ENCODE measurements at places on chromosomes 6 and 20.

DNA sequence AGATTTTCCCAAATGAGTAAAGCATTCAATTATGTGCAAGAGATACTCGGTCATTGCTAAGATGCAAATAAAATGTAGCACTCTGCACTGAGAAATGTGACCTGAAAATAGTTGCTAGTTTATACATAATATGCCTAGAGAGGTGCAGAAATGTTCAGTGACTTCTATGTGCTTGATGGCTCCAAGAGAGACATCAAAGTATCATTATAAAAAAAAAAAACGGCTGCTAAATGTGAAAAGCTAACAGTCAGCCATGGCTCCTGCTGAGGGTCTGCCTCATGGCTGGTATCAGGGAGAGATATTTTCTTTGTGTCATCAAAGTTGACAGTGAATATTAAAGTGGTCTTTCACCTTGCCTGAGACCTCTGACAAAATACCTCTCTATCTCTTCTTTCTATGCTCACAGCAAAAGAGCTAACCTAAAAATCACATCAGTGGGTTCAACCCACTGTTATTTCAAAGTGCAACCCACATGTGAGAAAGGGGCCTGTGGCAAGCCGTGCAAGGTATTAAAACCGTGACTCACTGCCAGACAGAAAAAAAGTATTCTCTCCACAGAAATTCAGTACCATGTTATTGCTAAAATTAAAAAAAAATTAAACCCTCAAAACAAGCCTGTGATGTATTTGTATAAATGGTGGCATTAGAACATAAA lies 259.0 kb downstream of the HIVEP2 start:
- DNase-seq, result no peak

GRCh38 chr6:46969206-46969605 lies 47.5 kb upstream of the ADGRF5 start:
- no peak for DNase-seq

DNA sequence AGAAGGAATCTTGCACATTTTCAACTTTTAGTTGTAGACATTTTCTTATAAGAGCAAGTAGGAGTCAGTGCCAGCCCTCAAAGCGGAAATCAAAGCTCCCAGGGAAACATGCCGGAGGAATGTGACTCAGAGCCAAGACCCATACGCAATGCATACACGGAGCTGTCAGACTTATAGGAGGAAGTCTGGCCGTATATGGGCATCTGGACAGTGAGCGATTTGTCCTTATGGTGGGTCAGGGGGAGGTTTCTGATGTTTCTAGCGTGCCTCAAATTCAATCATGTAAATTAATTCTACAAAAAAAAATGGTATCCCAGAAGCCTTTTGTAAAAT lies 3.6 kb upstream of the CCN2 start:
- no peak for DNase-seq

DNA sequence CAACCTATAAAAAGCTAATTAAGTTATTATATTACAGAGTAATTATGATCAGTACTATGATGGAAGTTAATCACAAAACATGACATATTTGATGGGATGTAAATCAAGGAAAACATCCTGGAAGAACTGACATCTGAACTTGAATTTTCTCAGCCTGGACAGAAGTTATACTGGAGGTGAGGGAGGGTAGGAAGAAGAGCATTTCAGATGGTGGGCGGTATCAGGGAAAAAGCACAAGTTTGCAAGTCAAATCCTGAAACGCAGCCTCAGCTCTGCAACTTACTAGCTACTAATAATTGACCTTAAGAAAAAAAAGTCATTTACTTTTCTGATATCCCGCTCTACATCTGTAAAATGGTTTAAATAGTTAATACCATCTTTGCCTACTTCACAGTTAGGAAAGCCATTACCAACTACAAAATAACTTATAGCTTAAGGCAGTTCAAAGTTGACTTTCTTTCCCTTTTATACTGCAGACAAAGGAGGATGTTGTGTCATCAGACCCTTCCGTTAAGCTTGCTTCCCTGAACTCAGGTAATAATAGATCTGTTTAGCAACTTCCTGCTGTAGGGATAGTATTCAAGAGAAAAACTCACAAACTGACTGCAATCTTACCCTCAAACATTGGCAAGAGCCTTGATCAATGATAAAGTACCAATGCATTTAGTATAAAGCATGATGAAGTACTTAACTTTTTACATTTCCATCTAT lies 21.0 kb downstream of the NOL7 start:
- no peak for DNase-seq

DNA sequence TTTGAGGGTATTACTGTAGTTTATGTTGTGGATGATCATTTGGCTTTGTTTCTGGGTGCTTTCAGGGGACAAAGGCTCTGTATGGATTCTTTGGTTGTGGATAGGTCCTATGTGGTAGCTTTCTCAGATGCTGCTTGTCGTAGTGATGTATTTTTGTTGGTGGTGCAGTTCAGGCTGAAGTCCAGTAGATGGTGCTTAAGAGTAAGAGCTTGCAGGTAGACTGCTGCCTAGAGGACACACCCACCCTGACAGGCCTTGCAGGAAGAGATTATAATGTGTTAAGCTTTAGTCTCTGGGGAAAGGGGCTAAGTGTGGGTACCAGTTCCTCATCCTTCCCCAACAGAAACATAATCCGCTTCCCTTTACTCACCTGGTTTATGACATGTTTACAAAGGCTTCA lies 62.6 kb upstream of the ADGRB3 start:
- DNase-seq, result no peak

DNA sequence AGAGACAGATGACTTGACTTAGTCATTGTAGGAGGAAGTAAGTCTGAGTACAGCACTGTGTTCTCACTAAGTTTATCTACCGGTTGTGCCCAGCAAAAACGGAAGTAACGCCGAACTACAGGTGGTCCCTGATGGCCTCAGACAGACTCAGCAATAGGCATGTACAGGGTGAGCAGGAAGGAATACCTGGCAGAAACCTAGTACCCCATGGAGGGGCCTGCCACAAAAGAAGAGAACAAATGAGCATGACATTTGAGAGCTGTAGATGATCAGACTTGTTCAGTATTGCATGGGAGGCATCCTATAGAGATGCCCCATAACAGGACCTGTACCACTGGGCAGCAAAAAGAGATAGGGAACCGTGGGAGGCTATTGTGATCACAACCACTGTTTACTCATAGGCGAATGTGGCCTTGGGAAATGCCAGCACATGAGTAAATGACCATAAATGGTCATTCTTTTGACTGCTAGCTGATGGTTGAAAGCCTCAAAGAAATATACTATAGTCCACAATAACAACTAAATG lies 106.4 kb upstream of the TAB2 start:
- DNase-seq, result no peak

- DNase-seq, result no peak
Measured at GRCh38 chr20:47481330-47482216, 20.1 kb upstream of the NCOA3 start.

GRCh38 chr6:57123111-57123510 lies 33.1 kb downstream of the ZNF451 start:
- DNase-seq, result no peak

GRCh38 chr6:113701552-113702254 lies 155.4 kb upstream of the MARCKS start:
- no peak for DNase-seq
